ENCODE measurements at places on chromosomes 5 and 9.

- no peak for DNase-seq
These were observed 102.2 kb downstream of the MAP1B start for GRCh38 chr5:72209147-72210115.

- no peak for DNase-seq
These were observed 7.4 kb upstream of the FBXO10 start for GRCh38 chr9:37583522-37584121.

- DNase-seq, result no peak
These were observed 7.7 kb upstream of the OCLN start for GRCh38 chr5:69484891-69485290.

- DNase-seq, result no peak
These were observed 66.3 kb downstream of the PSAT1 start for GRCh38 chr9:78363221-78363620.

- no peak for DNase-seq
These were observed 19.7 kb downstream of the NFIL3 start for GRCh38 chr9:91403665-91404543.

GRCh38 chr9:97601228-97601898, 31.8 kb downstream of the TSTD2 start:
- DNase-seq, result no peak
